OCI-LY7 (cell line): ENCODE measurements at places on chromosomes 1 and 21.

DNA sequence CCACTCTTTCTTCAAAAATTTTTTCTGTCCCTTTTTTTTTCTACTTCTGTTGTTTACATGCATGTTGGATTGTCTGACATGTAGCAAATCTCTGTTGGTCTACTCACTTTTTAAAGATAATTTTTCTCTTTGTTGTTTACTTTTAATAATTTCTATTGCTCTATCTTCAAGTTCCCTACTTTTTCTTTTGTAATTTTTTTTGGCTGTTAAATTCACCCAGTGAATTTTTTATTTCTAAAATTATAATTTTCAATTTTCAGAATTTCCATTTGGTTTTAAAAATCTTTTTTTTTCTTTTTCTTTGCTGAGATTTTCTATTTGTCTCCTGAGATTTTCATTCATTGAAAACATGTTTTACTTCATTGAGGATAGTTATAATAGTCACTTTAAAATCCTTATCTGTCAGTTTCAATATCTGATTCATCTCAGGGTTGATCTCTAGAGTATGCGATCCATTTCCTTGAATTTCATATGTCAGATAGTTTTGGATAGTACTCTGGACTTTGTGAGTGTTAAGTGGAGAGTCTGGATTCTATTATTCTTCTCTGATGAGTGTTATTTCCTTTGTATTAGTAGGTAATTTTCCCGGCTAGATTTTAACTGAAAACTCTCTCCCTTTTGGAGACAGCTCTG lies 1.6 kb upstream of the TSEN15 start:
- DNase-seq, result no peak

DNA sequence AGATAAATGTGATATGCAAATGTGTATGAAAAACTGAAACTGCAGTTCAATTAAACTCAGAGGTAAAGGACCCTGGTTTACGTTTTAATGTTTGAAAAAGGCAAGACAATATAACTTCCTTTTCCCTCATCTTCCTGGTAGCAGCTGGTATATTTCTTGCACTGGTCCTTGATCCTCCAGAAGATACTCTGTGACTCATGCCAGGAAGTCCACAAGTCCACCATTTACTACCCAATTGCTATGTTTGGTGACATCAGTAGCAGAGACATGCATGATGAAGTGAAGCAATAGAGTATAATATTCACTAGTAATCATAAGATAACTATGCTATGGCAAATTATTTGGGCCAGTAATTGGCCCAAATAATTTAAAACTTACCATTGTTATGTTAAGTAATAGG lies 774.5 kb upstream of the NEGR1 start:
- no peak for DNase-seq

- no peak for DNase-seq
Measured at GRCh38 chr1:203197625-203198024, 11.1 kb upstream of the CHI3L1 start.

GRCh38 chr21:44564886-44565598 lies 6.4 kb upstream of the KRTAP10-3 start:
- no peak for DNase-seq

- no peak for DNase-seq
Measured at GRCh38 chr1:2526824-2527555, 594 bp upstream of the PANK4 start.

- no peak for DNase-seq
Measured at GRCh38 chr1:201693890-201694607, 134.9 kb upstream of the IPO9 start.

- DNase-seq, result no peak
Measured at GRCh38 chr1:191907121-191907520, 251.1 kb upstream of the RGS18 start.

DNA sequence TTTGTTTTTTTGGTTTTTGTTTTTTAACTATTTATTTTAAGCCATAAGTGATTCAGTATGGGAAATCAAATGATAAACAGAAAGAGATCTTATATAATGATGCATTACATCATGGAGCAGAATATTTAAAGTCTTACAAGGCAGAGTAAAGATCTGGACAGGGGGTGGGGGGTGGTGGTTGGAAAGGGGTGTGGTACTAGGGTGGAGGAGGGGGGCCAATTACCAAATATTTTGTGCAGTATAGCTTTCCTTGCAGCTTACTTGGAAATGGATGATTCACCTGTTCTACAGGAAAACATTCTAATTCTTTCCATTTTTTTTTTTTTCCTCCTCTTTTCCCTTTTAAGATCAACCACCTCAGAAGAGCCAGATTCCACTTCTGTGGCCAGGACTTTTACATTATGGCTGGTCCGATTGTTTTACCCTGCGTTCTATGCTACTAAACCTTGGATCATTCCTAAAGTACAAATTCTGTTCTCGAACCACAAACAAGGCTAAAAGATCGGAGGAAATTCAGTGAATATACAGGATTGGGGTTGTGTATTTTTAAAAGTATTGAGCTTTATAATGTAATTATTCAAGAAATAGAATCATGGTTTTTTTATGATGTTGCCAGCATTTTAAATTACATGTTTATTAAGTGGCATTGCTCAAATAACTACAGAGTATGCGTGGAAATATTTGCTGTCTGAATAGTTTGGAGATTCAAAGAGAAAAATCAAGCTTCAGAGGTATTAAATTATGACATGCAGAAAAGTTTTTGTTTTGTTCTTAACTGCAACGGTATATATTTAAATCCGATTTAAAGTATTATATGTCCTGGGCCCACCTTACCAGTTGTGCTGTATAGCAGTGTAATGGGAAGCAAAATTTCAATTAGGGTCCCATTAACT lies 859.5 kb downstream of the USP25 start:
- no peak for DNase-seq

DNA sequence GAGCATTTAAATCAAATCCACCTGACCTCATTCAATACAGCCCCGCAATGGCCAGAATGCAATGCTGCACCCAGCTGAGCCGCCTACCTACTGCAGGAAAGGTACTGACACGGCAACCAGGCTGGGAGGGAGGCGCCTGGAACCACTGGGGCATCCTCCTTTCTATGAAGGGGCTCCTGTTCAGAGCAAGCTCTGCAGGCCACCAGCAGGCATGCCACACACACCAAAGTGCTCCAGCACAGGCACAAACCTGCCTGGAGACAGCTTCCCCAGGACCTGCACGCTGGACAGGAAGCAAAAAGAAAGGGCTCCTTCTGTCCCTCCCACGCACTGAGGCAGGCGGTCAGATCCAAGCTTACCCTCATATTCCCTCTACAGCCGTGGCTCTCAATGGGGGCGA lies 21.2 kb downstream of the CTNNBIP1 start:
- DNase-seq, result no peak

GRCh38 chr1:31751822-31752241 lies 12.3 kb downstream of the ADGRB2 start:
- no peak for DNase-seq

DNA sequence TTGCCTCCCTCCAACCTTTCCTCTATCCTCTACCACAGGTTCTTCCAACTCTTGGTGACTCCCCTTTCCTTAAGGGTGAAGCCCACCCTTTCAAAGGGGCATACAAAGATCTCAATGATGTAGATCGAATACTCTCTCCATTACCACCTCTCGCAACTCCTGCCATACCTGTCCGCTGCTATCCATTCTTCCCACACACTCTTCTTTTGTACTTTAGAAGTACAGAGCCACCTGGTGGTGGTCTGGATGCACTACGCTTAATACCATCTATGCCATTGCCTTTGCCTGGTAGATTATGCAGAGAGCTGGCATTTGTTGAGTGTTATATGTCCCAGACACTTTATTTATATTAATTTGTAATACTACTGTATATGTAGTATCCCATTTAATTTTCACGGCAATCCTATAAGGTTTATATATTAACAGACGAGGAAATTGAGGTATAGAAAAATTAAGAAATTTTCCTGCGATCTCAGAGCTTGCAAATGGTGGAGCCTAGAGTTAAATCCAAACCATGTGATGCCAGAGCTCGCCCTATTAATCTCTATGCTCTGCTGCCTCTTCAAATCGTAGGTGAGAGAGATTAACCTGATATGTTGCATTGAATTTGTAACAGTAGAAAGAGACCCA lies 22.9 kb downstream of the TSHB start:
- peak; percentile 65 for DNase-seq

DNA sequence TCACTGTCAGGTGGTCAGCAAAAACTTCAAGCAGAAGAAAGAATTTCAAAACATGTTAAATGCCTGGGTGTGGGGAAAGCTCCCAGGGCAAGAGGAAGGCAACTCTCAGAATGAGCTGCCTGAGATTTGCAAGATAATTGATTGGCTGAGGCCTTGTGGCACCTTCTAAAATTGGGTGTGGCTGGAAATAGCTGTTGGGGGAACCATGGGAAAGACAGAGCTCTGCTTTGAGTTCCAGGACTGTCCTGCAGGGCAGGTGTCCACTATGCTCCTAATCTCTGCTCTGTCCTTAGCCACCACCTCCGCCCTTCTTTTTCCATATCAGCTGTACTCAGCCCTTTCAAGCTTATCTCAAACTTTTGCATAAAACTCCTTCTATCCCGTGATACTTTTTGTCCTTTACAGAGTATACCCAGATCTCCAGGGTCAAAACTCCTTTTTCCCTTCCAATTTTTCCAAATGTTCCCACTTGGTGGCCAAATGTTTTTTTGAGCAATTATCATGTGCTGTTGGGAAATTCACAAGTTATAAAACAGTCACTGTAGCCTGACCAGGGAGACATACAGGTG lies 23.8 kb upstream of the PPP2R5A start:
- no peak for DNase-seq

GRCh38 chr1:244053831-244054230 lies 2.7 kb downstream of the ZBTB18 start:
- DNase-seq, result no peak

GRCh38 chr1:22816067-22816775 lies 105.6 kb downstream of the EPHB2 start:
- no peak for DNase-seq

GRCh38 chr1:48200166-48200900 lies 22.2 kb upstream of the SLC5A9 start:
- no peak for DNase-seq

DNA sequence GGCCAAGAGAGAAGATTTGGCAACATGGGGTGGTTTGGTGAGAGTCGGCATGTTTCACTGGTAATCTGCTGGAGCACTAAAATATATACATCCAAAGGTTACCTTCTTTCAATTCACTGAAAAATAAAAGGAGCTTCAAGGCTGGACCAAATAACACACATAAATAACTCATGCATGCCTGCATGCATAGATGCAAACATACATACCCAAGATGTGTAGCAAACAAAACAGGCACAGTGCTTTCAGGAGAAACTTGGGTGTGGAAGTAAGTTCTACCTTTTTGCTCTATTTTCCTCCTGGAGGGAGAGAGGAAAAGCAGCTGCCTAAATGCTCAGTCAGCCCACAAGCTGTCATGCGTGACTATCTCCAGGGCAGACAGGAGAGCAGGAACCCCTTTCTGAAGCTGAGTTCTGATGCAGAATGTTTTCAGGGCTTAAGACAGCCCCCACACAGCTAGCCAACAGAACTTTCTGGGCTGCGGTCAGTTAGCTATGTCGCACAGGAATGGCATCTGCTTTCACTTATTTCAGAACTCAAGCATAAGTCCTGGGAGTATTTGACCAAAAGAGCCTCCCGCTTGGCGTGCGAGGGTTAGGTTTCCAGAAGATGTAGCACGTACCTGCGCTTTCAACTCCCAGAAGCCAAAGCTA lies 166.2 kb downstream of the TOMM20 start:
- DNase-seq, result peak; percentile 73

GRCh38 chr1:14926229-14926628 lies 227.3 kb upstream of the TMEM51 start:
- DNase-seq, result no peak

DNA sequence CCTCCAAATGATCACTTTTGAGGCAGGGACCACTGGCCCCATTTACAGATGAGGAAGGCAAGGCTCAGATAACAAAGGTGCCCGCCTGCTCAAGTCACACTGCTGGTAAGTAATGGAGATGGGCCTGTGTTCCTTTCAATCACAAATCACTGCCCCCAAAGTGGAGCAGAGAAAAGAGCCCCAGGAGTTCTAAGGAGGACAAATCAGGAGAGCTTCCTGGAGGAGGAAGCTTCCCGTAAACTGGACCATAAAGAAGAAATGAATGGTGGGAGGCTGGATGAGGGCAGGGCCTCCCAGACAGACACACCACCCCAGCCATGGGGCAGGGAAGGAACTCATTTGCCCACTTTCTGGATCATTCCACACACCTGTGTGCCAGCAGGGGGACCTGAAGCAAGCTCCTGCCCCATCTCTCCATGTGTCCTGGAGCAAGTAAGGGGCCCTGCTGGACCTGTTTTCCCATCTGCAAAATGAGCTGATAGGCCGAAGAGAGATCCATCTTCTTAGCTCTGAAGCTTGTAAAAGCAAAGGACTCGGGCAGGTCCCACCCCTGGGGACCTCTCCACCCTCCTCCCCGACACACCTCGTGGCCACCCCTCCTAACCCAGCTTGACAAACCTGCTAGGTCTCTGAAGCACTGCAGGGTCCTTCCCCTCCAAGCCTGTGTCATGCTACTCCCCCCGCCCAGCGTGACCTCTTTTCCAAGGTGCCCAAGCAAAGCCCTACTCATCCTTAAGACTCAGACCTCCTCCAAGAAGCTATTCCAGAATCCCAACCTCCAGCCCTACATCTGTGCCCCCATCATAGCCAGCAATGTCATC lies 5.5 kb downstream of the LAPTM5 start:
- no peak for DNase-seq

GRCh38 chr1:225940385-225941151 lies 452 bp downstream of the LEFTY2 start:
- DNase-seq, result no peak

DNA sequence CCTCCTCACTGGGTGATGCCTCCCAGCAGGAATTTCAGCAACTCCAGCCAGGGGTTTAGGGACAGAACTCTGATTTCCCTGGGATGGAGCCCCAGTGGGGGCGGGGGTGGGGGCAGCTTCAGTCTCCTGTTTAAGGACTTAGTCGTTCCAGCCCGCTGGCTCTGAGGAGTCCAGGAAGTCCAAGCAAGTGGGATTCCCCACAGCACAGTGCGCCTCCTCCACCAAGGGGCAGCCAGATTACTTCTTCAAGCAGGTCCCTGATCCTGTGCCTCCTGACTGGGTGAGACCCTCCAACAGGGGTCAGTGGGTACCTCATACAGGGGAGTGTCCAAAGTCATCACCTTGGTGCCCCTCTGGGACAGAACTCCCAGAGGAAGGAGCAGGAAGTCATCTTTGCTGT lies 1438.4 kb upstream of the B3GALT2 start:
- DNase-seq, result no peak

DNA sequence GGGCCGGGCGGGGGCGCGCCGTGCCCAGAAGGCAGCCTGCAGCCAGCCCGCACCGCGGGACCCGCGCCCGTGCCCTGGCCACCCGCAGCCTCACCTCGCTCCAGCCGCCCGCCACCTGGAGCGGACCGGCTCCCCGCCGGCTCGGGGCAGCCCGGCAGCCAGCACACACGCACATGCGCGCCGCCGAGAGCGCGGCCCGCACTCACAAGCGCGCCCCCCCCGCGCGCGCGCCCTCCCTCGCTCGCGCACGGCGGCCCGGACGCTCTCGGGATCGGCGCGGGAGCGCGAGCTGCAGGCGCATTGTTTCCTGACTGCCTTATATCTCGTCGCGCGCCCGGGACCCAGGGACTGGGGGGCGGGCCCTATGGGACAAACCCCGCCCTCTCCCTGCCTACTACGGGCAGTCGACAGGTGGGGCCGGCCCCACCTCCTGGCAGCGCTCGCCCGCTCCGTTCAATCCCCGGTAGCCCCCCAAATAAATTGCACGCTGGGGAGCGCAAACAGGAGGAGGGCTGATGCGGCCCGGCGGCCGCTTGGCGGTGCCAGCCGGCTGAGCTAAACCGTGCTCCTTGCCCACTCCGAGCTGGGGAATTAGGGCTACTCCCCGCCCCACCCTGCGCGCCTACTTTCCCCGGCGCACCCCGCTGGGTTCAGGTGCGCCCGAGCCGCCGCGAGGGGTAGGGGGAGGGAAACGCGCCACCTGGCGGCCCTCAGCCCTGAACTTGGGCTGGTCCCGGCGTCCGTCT lies at the start of gene MYCL:
Gene MYCL (minus strand): TSS at position 204 of the 746 bp plus-strand sequence. CDS start 483 bp downstream, outside the sequence.
- DNase-seq, result peak; percentile 72

GRCh38 chr1:160664573-160665051 lies 17.8 kb upstream of the SLAMF1 start:
- DNase-seq, result peak; percentile 54
